ENCODE measurements at places on chromosomes 3 and 15. TPM values are rescaled to one million over a fixed set of nuclear protein-coding genes. Genes with fewer than 3 reads are reported as not detected.

GRCh38 chr3:197168606-197169005 lies 129.8 kb downstream of the DLG1 start:
- no peak for DNase-seq

DNA sequence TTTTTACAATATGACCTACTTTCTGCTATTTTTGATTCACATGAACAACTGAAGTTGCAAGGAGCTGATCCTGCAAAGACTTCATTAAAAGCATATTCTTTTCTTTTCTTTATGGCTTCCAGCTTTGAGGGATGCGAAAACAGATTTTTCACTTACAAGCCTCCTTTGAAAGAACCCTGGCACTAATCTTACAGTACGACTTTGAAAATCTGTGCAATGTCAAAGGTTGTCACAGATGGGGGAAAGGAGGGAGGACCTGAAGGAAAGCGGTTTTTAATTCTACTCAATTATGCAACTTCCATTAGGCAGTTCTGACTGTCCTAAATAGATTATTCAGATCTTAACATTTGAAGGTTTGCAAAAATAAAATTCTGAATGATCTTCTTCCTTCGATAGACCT lies 130.5 kb downstream of the TNIK start:
- no peak for DNase-seq

- DNase-seq = no peak
These were observed 46.2 kb downstream of the ZPLD1 start for GRCh38 chr3:102481050-102481449.

GRCh38 chr15:29724026-29724425 lies 98.2 kb downstream of the TJP1 start:
- no peak for DNase-seq

GRCh38 chr3:78140274-78140673 lies 1100.4 kb downstream of the ROBO2 start:
- DNase-seq = no peak

DNA sequence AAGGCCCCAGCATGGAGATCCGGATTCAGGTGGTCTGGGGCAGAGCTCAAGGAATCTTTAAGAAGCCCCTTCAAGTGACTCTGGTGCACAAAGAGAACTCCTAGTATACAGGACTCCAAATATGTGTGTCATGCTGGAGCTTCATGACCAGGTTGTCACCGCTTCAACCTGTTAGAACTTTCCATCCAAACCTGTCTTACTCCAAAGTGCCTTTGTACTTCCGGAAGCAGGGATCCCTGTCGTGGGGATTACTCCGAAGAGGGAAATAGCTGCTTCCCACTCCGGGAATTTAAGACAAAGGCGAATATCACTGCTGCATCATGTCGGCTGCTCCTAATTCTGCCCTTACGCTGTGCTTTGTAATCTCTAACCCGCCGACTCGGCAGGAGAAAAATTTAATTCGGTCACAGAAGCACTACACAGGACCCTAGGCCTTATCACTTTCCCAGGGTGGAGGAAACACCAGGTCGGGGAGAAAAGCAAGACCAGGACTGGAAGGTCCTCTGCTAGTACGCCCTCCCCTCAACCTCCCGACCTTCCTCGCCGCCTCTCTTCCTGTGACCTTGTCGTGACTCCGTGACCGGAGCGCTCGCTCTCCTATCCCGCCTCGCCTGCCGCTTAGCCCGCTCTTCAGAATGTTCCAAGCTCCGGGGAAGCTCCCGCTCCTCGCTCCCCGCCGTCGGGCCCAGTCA lies 730 bp downstream of the HIGD1A start:
- peak; percentile 83 for DNase-seq

DNA sequence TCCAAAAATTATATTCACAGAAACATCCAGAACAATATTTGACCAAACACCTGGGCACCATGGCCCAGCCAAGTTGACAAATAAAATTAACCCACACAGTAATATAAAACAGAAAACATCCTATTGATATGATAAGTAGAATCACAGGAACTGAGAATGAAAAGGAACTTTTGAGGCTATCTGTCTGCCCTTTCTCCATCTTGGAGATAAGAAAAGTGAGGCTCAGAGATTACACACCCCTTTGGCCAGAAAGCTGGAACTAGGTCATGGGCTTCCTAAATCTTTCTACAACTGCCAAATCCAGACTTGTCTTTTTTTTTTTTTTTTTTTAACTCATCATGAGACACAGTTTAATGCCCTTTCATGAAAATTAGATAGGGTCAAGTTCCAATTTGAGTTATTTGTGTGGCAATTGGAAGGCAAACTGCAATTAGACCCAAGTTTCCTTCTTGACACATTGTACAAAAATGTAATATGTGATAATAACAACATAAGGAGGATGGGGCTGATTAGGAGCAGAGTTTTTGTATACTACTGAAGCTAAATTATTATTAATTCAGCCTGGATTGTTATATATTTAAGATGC lies 137.2 kb downstream of the RPL22L1 start:
- DNase-seq = no peak

DNA sequence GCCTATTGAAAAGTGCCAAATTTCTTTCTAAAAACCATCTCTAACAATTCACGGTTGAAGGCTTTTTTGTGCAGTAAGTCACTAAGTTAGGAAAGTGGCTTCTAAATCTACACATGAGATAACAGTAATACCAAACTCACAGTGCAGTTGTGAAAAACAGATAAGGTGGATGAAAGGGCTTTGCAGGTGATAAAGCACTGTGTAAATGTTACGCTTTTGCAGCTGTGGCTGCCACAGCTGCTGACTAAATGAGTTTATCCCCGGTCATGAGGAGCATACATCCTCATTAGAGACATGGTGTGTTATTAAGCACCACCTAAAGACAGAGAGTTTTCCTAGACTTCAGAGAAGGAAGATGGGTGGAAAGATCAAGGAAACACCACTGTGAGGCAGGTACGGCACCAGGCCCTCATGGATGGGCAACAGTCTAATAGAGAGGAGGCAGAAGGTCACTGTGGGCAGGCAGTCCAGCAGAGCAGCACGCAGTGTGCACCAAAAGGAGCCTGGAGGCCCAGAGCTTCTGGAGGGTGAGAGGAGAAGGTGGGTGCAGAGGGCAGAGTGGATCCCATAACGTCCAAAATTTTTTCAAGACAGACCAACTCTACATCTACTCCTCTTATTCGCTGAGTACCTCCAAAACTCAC lies 68.5 kb downstream of the FMN1 start:
- no peak for DNase-seq

GRCh38 chr3:187889601-187890404 lies 144.5 kb upstream of the BCL6 start:
- no peak for DNase-seq

DNA sequence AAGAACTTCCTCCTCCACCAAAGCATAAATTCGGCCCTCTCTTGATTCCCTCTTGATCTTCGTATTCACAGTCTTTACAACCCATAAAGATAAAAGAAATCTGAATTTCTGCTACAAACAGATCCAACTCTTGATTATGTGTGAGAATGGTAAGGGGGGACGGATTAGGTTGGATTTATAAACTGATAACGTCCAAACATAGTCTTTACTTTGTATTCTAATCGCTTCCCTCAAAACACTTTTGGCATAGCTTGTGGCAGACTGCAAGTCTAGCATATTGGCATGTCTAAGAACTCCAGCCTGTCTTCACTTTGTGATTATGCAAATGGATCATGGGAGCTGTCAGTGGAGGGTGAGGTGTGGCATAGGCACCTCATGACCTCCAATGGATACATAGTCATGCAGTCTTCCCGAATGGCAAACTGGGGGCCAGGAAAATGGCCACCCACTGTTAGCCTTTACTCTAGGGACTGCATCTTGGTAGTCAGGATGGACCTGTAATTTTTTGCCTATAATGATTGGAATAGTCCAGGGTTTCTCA lies 24.3 kb upstream of the GPR171 start:
- DNase-seq = no peak

GRCh38 chr3:122926811-122927210 lies 100.8 kb downstream of the SEMA5B start:
- no peak for DNase-seq

DNA sequence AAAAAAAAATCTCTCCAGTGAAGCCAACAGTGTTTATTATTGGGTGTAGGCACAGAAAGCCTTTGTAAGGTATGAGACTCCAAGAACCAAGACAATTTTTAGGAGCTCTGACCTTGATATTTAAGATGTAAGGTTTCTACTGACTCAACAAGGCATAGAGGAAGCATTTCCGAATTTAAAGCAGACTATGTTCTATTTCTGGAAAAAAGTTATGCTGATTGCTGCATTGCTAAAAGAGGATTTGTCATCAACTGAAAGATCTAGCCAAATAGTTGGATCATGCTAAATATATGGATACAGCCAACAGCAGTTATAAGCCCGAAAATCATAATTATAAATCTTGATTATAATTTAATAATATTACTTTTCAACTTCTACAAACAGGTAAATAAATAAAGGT lies 53.3 kb upstream of the MELTF start:
- DNase-seq = no peak

DNA sequence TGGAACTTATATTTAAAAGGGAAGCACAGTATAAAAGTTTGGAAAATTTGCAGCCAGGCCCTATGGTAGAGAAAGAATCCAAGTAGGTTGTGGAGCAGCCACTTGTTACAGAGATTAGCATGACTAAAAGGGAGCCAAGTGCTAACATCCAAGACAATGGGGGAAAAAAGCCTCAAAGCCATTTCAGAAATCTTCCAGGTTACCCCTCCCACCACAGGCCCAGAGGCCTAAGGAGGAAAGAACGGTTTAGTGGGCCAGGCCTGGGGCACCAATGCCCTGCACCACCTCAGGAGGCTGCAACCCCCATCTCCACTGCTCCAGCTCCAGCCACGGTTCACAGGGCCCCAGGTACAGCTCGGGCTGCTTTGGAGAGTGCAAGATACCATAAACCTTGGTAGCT lies 69.9 kb downstream of the IGF2BP2 start:
- DNase-seq = no peak

DNA sequence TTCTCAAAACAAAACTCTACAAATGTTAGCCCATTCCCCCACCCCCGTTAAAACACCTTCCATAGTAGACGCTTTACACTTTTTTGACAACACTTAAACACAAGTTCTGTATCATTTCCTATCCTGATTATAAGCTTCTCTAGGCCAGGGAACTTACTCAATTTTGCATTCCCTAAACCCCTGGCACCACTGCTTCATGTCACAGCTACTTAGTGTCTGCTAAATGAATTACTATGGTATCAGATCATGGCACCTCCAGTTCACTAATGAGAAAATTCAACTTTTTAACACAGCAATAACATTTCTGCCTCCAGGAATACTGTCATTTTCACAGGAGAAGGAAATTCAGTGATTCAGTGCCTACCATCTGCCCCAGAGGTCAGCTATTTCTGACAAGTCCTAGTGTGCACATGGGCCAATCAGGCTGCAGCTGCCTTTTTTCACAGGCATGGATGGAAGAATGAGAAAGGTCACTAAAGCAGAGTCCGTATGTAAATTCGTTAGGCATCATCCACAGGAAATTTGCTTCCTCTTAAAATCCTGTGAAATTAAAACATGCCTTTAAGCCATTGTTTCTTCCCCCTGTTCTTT lies 18.5 kb downstream of the SFMBT1 start:
- no peak for DNase-seq

DNA sequence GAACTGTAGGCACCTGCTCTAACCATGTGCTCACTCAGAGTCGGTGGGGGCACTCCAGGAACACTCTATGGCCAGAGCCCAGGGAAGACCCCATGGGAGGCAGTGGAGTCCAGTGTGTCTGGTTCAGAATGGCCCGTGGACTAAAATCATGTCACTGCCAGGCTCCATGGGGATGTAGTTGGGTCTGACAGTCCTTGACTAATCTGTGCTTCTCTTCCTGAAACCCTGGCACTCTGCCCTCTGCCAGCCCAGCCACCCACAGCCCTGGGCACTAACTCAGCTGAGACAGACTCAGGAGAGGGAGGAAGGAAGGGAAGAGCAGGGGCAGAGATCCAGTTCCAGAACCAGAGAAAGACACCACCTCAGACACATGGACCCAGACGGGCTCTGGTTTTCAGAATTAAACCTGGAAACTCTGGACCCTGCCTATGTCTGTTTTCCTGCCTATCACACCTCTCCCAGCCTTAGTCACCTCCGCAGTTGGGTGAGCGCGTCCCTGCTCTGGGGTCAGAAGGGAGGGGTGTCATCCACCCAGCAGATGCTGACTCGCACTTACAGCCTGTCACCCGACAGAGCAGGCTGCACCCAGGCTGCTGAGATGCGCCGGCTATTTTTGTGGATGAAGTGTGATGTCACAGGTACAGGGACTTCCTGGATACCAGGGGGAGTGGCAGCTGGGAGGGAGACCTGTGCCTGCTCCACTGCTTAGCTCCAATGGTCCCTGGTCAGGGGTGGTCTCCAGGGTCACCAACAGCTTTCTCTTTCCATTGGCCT lies 56.8 kb upstream of the INSYN1 start:
- DNase-seq = no peak

DNA sequence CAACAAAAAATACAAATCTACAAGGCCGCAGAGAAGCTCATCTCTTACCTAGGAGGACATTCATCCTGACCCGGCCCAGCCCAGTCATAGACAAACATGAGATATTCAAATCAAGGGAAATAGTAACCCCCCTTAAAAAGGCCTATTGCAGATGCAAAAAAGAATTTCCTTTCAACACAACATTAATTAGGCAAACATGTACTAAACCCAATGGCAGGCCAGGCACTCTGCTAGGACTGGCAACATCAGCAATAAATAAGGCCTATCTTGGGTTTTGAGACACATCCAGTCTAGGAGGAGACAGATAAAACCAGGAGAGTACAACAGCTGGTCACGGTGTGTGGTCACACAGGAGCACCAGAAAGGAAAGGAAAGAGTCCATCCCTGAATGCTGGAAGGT lies 61.4 kb downstream of the ADCY5 start:
- DNase-seq = no peak

GRCh38 chr3:143302638-143303171 lies 183.1 kb downstream of the CHST2 start:
- DNase-seq = no peak

DNA sequence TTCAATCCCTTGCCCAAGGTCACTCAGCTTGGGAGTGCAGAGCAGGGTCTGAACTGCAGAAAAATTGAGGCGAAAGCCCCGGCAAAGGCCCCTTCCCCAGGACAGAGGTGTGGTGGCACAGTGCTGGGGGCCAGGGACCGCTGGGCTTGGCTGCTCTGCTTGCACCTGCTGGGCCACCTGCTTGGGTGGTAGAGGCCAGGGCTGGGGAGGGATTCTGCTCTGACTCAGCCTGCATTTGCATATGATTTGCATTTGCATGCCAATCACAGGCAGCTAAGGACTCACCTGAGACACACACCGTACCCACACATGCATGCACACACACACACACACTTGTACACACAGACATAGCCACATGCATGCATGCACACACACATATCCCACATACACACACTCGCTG lies 9.9 kb downstream of the GRM2 start:
- DNase-seq = no peak

Gene ISLR
- total RNA-seq = not detected

Gene AGBL1
- total RNA-seq = not detected

Gene FBLN2
- total RNA-seq = not detected

Gene CLDN18
- not detected for total RNA-seq

Gene EFHB
- total RNA-seq = 0.44 TPM

Gene KNG1
- not detected for total RNA-seq

Gene SLC12A1
- total RNA-seq = not detected

Gene CPNE9
- 0.17 TPM for total RNA-seq

Gene CHRNB4
- not detected for total RNA-seq

Gene CORO2B
- 0.16 TPM for total RNA-seq

Gene NTRK3
- 1.6 TPM for total RNA-seq

Gene GOLGA6L10
- 0.76 TPM for total RNA-seq

Gene ARIH1
- total RNA-seq = 141 TPM

Gene SLC6A6
- 53.9 TPM for total RNA-seq

Gene PIF1
- 20.9 TPM for total RNA-seq

Gene HIGD2B
- not detected for total RNA-seq

Measured in activated CD4-positive, alpha-beta T cell treated with anti-CD3 and anti-CD28 coated beads, Interleukin-2, amount 10 ng/mL, durations not matched to agents 24 days and 14 days (primary cell).